ENCODE measurements at places on chromosomes 16 and 17.

DNA sequence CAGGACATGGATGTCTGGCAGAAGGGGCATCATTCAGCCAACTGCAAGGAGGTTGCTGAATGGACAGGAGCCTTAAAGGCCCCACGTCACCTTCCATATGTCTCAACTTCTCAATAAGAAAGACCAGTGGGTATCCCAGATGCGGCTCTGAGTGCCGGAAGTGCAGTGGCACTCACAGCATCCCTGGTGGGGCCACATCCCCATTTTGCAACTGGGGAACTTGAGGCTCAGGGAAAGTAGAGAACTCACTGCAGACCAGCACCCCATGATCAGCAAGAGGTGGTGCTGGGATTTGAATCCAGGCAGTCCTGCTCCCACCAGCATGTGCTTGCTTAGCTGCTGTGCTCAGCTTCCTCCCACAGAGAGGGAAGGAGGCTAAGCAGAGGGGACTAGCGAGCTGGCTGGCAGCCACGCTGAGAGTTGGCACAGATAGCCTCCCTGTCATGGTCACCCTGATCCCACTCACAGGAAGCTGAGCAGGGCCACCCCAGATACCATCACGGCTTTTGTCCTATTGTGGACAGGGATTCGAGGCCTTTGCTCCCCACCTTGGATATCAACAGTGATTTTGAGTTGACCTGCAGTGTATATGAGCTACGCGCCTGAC lies 294.2 kb upstream of the FOXF1 start:
- no peak overlapping the region for H3K4me3 ChIP-seq
- DNase-seq, result no peak
- H3K36me3 ChIP-seq, result no peaks in the 10 kb centered on the region
- no peak overlapping the region for H3K27ac ChIP-seq
- peaks cover 35% of the 10 kb centered on the region for H3K4me1 ChIP-seq
- H3K27me3 ChIP-seq, result peaks cover 54% of the 10 kb centered on the region

DNA sequence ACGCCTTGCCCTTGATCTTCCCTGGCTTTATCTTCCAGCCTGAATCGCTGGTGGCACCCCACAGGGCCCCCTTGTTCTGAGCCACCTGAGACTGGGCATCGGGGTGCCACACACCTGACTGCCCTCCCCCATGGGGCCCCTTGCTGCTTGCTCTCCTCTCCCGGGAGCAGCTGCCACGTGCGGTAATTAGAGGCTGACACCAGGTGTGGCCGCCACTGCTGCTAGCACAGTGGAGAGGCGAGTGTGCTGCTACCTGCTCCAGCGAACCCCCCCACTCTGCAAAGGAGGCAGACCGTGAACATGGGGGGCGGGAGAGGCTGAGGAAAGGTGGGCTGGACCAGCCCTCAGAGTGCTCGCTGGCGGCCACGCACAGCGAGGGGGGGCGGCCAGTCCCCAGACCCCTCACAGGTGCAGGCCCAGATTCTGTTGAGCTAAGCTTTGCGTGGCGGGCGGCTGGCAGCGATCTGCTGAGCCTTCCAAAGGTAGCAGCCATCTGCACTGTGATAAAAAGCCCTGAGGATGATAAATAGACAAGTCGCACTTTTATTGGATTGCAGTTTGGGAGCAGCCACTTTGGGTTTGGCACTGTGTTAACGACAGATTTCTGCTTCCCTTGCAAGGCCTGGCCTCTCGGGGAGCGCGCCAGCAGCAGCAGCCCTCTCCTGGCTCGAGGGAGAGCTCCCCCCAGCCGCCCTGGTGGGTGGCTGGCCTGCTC lies 167.9 kb upstream of the GSE1 start:
- H3K4me1 ChIP-seq, result peaks cover 85% of the 10 kb centered on the region
- H3K36me3 ChIP-seq, result no peaks in the 10 kb centered on the region
- DNase-seq, result no peak
- peaks cover 70% of the 10 kb centered on the region for H3K27me3 ChIP-seq
- H3K4me3 ChIP-seq, result peak overlapping the region; percentile 61

DNA sequence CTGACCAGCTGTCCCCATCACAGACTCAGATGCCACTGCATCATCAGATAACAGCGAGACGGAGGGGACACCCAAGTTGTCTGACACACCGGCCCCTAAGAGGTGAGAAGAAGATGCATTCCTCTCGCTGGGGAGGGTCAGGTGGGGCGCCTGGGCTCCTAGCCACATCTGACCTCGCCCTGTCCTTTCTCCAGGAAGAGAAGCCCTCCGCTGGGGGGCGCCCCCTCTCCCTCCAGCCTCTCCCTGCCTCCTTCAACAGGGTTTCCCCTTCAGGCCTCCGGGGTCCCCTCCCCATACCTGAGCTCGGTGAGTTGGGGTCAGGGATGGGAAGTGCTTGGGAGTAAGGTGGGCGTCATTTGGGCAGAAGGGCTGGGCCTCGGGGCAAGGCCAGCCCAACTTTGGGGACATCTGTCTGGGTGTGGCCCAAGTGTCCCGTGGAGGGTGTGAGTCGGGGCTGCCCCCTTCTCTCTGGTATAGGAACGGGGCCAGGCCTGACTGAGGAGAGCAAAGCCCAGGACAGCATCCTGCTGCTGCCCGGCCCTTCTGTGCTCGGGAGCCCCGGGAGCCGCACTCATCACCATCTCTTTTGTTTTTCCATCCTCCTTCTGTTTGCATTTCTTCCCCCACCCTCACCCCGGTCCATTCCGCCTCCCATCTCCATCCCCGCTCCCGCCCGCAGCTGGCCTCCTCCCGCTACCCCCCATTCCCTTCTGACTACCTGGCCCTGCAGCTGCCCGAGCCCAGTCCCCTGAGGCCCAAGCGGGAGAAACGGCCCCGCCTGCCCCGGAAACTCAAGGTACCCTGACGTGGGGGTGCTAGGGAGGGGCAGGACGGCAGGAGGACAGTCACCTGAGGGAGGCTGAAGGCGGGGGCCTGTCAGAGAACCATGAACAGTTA lies 4.9 kb downstream of the INO80E start:
- H3K4me1 ChIP-seq, result peaks cover 11% of the 10 kb centered on the region
- H3K4me3 ChIP-seq, result no peak overlapping the region
- peaks cover 11% of the 10 kb centered on the region for H3K36me3 ChIP-seq

DNA sequence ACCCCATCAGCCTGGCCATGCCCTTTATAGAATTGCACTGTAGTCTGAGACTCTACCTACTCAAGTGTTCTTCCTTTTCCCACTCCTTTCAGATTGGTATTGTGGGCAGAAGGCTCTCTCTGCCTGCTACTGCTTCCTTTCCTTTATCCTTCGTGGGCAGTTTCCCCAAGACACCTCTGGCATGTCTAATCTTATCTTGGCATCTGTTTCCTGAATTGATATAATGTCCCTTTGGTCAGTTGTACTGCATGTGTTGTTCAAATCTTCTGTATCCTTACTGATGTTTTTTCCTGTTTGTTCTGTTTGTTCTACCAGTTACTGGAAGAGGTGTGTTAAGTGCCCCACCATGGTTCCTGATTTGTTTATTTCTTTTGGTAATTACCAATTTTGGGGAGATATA lies 29.5 kb upstream of the MSI2 start:
- no peak overlapping the region for H3K27ac ChIP-seq
- peaks cover 4% of the 10 kb centered on the region for H3K36me3 ChIP-seq
- no peaks in the 10 kb centered on the region for H3K27me3 ChIP-seq
- peaks cover under 1% of the 10 kb centered on the region for H3K4me1 ChIP-seq
- no peak overlapping the region for H3K4me3 ChIP-seq

GRCh38 chr16:68345351-68345810 lies 34.6 kb downstream of the PRMT7 start:
- H3K4me1 ChIP-seq, result peaks cover 40% of the 10 kb centered on the region
- no peak overlapping the region for H3K27ac ChIP-seq
- no peak for DNase-seq
- peaks cover 62% of the 10 kb centered on the region for H3K36me3 ChIP-seq
